Fibroblast of mammary gland (primary cell): ENCODE measurements at places on chromosomes 4 and X.

- DNase-seq, result peak; percentile 40
These were observed 39.3 kb downstream of the RTL3 start for GRCh38 chrX:78619834-78620233.

DNA sequence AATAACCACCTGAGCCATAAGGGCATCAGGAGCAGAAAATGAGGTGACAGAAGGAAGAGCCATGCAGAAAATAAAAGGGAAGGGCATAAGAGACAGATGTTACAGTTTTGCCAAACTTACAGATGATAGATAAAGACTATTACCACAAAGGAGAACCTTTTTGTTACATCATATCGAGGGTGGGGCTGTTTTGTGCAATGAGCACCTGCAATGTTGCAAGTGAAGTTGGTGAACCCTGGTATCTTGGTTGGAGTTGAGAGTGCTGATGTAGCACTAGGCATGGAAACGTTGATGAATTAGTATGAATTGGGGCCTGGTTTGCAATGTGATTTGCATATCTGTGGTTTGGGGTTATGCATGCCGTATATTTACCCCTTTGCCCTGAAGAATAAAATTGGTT lies 119.8 kb upstream of the TEX13D start:
- DNase-seq, result no peak

DNA sequence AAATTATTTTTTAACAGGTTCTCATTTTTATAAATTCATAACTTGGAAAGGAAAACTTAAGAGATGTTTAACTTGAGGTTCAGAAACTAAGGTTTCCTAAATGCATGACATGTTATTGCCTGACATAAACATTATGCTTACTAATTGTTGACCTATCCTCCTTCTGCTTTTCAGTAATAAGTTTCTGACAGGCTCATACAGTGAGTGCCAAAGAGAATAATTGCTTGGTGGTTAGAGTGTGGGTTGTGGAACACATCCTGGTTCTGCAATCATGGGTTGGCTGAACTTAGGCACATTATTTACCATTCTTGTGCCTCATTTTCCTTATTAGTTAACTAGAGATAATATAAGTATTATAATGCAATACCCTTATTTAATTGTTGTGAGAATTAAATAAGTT lies 56.5 kb downstream of the BMPR1B start:
- peak; percentile 34 for DNase-seq

DNA sequence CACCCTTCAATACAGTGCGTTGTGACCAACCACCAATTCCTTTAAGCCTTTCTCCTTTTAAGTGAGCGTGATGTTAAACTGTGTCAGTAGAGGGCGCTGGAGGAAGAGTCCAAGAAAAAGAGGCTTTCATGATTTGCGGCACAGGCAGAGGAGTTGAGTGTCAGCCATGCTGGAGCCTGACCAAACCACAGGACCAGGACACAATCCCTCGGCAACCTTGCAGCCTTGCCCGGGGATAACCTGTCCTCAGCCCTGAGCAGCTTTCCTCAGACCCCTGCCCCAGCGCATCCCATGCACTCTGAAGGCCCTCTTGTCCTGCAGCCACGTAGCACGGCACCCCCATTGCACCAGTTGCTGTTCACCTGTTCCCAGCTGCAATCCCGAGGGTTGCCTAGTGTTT lies 53.5 kb upstream of the SMIM31 start:
- peak; percentile 4 for DNase-seq

GRCh38 chr4:105741548-105741947 lies 33.0 kb downstream of the GSTCD start:
- peak; percentile 47 for DNase-seq

DNA sequence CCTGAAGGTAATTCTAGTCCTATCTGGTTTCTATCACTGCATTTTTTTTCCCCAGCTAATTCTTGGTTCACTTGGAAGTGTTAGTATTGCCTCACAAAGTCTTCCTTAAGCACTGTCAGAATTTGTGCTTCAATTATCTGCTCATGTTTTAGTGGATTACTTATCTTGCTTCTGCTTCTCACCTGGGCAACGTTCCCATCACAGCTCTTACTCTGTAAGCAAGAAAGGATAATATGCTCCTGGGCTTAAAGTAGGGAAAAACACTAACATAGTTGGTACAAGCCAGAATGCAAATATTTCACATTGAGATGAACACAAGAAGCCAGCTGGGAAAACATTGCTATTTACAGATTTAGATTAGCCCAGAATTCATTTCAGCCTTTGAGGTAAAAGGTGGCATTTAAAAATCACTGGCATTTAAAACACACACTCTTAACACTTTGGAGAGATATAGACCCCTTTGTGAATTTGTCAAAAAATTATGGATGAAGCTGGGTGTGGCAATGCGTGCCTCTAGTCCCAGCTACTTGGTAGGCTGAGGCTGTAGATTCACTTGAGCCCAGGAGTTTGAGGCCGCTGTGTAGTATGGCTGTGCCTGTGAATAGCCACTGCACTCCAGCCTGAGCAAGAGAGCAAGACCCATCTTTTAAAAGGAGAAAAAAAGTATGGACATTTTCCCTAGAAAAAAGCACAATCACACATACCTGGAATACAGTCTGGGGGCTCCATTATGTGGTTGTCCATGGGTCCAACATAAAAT lies 6.6 kb upstream of the PTPN13 start:
- DNase-seq, result no peak

DNA sequence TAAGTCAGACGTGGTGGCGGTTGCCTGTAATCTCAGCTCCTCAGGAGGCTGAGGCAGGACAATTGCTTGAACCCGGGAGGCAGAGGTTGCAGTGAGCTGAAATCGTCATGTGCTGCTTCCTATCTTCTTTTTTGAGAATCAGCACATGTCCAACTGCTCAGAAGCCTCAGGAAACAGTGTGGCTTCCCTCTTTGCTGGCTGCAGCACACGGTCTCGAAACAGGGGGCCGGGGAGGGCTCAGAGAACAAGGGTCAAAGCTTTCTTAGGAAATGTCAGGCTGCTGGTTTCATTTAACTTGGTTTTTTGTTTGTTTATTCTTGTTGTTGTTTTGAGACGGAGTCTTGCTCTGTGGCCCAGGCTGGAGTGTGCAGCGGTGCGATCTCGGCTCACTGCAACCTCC lies 31.3 kb downstream of the CRLF2 start:
- DNase-seq, result no peak

DNA sequence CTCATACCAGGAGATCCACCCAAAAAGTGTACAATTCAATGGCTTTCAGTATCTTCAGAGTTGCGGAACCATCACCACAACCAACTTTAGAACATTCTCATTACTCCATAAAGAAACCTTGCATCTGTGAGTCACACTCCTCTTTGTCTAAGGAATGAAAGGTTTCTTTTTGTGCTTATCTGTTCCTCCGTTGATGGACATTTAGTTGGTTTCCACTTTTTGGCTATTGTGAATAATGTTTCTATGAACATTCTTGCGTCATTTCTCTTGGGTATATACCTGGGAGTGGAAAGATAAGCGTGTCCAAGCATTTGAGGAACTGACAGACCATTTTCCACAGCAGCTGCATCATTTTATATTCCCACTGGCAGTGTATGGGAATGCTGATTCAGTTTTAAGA lies 10.6 kb downstream of the FAM184B start:
- no peak for DNase-seq

DNA sequence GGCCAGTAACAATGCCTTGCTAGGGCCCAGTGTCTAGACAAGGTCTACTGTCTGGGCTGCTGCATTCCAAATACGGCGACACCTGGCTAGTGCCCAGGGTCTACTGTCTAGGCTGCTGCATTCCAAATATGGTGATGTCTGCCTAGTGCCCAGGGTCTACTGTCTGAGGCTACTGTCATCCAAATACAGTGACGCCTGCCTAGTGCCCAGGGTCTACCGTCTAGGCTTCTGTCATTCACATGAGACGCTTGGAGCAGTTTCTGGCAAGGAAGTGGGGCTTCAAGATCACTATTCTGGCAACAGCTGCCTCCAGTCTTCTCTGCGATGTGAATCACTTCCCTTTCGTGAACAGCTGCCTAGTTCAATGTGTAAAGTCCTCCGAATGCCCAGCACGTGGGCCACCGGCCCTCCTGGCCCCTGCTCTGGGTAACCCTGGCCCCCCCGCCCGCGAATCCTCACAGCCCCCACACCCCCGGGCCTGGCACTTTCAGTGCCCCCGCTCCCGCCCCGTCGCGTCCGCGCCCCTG lies 12.7 kb downstream of the ACOX3 start:
- peak; percentile 42 for DNase-seq

- DNase-seq, result no peak
These were observed 341 bp upstream of the PRPS2 start for GRCh38 chrX:12790885-12791256.

- no peak for DNase-seq
These were observed 146.8 kb upstream of the NALF2 start for GRCh38 chrX:69357317-69357716.
